ENCODE measurements at places on chromosomes 3 and 15.

DNA sequence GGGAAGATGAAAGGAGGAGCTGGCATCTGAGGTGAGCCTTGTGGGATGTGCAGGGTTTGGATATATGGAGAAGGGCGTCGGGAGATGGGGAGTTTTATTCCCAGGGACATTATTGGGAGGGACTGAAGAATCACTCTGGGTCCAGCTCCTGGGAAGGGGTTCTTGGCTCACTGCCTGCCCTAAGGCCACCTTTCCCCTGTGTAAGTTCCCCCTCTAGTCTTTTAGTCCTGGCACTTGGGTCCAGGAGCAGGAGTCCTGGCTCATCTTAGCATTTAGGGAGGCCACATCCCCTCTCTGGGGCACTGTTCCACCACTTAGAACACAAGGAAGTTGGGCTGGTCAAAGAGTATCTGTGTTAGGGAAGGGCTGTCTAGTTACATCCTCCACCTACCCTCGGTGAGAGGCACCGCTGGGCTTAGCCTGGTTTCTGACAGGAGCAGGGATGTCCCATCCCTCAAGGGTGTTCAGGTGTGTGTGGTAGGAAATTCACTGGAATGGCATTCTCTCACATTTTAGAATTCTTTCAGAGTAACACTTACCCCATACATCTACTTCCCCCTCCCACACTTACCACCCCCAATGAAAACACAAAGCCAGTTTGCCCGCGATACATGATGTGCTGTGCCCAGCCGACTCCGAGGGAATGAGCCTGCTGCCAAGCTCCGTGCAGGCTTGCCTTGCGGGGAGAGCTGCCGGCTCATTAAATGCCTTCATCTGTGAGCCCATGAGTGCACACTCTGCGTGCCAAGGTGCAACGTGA lies 86.7 kb downstream of the FAM43A start:
- no peak for ATAC-seq

GRCh38 chr15:41568350-41569017 lies 9.5 kb downstream of the TYRO3 start:
- no peak for ATAC-seq

DNA sequence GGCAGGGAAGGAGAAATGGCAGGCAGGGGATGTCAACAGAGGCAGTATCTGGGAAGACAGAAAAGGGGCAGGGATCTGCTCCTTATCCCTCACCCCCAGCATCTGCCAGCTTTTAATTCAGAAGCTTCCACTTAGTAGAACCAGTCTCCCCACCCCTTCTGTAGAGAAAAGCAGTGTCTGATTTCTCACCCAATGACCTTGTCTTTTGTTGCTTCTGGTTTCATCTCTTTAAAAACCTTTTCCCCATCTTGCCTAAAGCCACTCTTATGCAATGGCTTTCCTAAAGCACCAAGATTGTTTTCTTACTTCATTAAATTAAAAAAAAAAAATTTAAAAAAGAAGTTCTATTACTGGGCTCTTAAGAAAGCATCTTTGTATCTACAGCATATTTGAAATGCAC lies 27.8 kb downstream of the ARHGEF3 start:
- no peak for ATAC-seq

DNA sequence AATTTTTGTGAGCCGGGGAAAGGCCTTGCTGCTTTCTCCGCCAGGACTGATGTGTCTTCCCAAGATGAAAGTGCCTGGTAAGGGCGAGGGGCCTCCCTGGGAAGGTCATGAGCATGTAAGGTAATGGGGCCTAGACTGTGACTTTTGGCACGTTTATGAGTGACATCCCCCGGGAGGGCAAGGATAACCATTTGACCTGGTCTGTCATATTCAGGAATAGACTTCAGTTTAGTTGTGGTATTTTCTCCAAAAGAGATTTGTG lies 631 bp upstream of the CNBP start:
- no peak for ATAC-seq

All from stimulated activated memory B cell treated with anti-CD40 and anti-IgM and Interleukin-4, amounts not matched to agents 10 μg/mL and 1 μg/mL and 100 μg/mL, for 72 hours (primary cell).